Spleen (tissue), 13 donors: ENCODE measurements at places on chromosomes 16 and 17. TPM values are rescaled to one million over a fixed set of nuclear protein-coding genes. Genes with fewer than 3 reads are reported as not detected.

GRCh38 chr16:4233431-4233830, 8.4 kb downstream of the SRL start:
- H3K27me3 ChIP-seq: no peaks in the 10 kb centered on the region
- DNase-seq: no peak
- no peaks in the 10 kb centered on the region for H3K36me3 ChIP-seq
- no peak overlapping the region for H3K4me3 ChIP-seq
- H3K4me1 ChIP-seq: peaks cover 4% of the 10 kb centered on the region
- H3K27ac ChIP-seq: no peak overlapping the region

DNA sequence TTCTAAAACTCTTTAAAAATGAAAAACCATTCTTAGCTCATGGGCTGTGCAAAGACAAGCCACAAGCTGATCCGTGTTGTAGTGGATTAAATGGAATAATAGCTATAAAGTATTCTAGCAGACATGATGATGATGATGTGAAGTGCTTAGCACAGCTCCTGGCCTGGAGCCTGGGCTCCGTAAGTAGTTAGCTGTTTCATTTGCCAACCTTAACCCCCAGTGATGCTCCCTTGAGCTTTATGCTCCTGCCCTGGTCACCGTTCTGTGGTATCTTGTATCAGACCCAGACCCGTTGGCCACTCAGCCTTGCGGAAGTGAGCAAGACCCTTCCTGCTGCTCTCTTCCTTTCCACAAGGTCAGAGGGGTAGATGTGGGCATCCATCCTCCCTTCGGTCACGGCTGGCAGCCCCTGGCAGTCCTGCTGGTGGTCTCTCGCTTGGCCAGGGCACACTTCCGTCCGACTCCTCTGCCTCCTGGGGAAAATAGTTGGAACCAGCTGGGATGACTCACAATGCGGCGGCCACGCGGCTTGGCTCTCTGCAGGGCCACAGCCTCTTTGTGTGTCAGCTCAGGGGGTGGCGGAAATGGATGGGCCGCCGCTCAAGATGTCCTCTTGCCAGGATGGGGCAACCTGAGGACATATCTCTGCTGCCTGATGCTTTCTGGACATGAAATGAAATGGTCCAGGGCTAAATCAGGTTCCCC, 79.1 kb downstream of the GPR139 start:
- H3K27ac ChIP-seq: no peak overlapping the region
- no peaks in the 10 kb centered on the region for H3K4me1 ChIP-seq

- no peaks in the 10 kb centered on the region for H3K4me1 ChIP-seq
- no peaks in the 10 kb centered on the region for H3K27me3 ChIP-seq
- no peaks in the 10 kb centered on the region for H3K36me3 ChIP-seq
- DNase-seq: no peak
- H3K4me3 ChIP-seq: no peak overlapping the region
These were observed 20.8 kb downstream of the IFT140 start for GRCh38 chr16:1590930-1591705.

DNA sequence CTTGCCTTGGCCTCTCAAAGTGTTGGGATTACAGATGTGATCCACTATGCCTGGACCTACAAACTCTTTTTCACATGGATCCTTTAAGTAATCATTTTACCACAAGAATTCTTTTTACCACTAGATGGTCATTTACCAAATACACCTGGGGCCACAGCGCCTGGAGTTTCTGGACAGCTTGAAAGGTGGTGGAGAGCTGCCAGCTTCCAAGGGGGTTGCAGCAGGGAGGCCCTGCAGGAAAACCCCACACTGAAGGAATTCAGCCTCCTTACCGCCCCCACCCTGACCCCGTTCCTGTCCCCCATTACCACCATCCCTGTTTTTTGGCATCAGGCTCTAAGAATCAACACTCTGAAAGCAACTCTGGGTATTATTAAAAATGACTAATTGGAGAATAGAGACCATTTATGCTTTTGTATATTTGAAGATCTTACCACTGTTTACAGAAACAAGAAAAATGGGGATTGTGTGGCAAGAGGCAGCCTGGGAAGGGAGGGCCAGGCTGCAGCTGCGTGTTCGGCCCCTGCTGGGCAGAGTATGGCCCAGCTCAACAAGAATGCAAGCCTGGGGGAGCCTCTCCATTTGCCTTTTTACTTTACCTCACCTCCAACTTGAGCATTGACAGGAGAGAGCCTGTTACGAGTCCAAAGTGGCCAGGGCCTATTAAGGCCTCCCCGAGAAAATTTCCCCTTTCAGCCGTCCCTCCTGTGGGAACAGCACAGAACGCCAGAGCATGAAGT, 209.9 kb downstream of the ZFHX3 start:
- DNase-seq: no peak
- H3K27me3 ChIP-seq: no peaks in the 10 kb centered on the region
- no peak overlapping the region for H3K27ac ChIP-seq
- H3K36me3 ChIP-seq: no peaks in the 10 kb centered on the region
- no peak overlapping the region for H3K4me3 ChIP-seq

DNA sequence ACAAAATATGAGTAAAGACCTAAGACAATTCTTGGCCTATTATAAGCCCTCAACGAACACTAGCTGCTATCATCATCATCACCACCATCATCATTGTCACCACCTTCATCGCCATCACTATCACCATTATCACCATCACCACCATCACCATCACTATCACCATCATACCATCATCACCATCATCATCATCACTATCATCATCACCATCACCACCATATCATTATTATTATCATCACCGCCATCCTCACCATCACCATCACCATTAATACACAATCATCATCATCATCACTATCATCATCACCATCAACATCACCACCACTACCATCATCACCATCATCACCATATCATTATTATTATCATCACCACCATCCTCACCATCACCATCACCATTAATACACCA, 82.5 kb downstream of the RGS9 start:
- H3K27me3 ChIP-seq: no peaks in the 10 kb centered on the region
- no peak overlapping the region for H3K4me3 ChIP-seq
- DNase-seq: no peak

DNA sequence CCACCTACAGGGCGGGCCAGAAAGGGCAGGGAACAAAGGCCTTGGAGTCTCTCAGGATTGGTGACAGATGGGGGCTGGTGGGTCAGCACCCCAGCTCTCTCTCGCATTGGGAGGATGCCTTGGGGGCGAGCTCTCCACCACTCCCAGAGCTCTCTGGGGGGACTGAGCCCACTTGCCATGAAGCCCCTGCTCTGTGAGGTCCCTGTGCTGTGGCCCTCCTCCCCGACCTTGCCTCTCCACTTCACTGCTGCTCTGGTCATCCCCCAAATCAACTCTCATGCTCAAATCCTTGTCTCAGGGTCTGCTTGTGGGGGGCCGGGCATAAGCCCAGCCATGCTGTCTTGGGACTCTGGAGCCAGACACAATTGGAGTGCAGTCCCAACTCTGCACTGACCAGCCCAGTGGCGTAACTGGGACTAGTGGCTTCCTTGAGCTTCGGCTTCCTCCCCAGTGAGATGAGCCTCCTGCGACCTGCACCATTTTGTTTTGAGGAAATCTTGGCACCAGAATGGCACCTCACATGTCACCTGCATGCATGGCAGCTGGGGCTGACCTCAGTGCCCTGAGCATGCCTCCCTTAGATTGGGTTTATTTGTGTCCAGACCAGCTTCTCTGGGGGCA, 184.5 kb downstream of the IRF8 start:
- no peak overlapping the region for H3K27ac ChIP-seq
- H3K27me3 ChIP-seq: peaks cover 47% of the 10 kb centered on the region
- DNase-seq: peak; percentile 35
- no peaks in the 10 kb centered on the region for H3K36me3 ChIP-seq

DNA sequence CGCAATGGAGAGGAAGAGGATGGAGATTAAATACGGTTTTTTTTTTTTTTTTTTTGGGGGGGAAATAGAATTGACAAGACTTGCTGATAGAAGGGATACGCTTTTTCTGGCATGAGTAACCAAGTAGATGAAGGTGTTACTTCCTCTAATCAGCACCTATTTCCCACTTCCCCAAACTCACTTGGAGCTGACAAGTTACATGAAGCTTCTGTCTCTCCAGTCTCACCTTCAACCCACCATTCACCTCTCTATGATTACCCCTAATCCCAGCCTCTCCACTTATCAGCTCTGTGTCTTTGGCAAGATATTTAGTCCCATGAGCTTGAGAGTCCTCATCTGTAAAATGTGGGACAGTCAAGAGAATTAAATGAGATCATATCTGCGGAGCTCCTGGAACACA, 185.9 kb upstream of the HS3ST3A1 start:
- H3K4me3 ChIP-seq: no peak overlapping the region
- H3K27ac ChIP-seq: no peak overlapping the region
- no peak for DNase-seq
- H3K4me1 ChIP-seq: no peaks in the 10 kb centered on the region
- H3K27me3 ChIP-seq: no peaks in the 10 kb centered on the region

DNA sequence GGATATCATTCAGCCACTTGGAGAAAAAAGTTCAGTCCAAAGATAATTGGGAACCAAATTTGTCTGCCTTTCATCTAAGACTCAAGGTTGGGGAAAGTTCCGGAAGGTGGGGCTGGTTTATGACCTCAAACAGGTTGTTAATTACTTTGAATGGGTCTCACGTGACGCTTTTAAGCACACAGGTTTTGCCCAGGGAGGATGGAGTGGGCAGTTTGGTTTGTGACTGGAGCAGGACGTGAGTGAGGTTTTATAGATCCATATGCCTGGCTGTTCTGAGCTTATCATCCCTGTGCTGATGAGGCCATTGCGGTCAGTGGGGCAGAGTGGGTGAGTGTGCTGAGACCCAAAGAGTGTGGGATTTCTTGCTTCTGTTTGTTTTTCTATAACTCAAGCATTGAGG, 38.7 kb upstream of the GPRC5B start:
- no peaks in the 10 kb centered on the region for H3K4me1 ChIP-seq
- H3K36me3 ChIP-seq: no peaks in the 10 kb centered on the region
- no peak for DNase-seq
- no peaks in the 10 kb centered on the region for H3K27me3 ChIP-seq
- H3K4me3 ChIP-seq: no peak overlapping the region

GRCh38 chr16:23920446-23920845, 84.7 kb downstream of the PRKCB start:
- H3K36me3 ChIP-seq: no peaks in the 10 kb centered on the region
- H3K4me1 ChIP-seq: no peaks in the 10 kb centered on the region
- H3K27me3 ChIP-seq: no peaks in the 10 kb centered on the region
- no peak overlapping the region for H3K4me3 ChIP-seq

DNA sequence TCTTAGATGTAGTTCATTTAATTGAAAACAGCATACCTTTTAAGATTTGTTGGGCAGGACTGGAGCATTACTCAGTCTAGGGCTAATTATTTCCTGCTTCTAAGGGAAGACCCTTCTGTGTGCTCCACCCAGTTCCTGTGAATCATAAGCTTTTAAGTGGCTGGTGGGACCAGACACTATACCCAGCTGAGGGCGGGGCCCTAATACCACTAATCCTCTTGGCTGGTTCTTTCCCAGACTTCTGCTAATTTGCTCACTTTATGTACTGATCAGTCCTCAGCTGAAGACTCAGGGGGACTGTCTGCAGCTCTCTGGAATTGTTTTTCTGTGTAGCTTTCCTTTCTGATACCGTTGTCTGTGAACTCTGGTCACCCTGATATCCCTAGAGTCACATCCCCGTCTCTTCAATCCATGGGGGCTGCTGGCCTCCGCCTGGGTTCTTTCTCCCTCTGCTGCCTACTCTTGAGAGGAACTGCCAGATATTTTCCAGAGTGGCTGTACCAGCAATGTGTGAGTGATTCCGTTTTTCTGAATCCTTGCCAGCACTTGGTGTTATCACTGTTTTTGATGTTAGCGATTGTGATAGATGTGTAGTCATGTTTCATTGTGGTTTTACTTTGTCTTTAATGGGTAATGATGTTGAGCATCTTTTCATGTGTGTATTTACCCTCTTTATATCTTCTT, 35.1 kb downstream of the MFSD11 start:
- peaks cover 100% of the 10 kb centered on the region for H3K36me3 ChIP-seq
- peaks cover 14% of the 10 kb centered on the region for H3K4me1 ChIP-seq
- H3K4me3 ChIP-seq: no peak overlapping the region
- peak overlapping the region; percentile 70 for H3K27ac ChIP-seq
- H3K27me3 ChIP-seq: no peaks in the 10 kb centered on the region

Gene NAGS
- total RNA-seq: 1.4 TPM
